ENCODE measurements at places on chromosomes 16 and 17. TPM values are rescaled to one million over a fixed set of nuclear protein-coding genes. Genes with fewer than 3 reads are reported as not detected.

DNA sequence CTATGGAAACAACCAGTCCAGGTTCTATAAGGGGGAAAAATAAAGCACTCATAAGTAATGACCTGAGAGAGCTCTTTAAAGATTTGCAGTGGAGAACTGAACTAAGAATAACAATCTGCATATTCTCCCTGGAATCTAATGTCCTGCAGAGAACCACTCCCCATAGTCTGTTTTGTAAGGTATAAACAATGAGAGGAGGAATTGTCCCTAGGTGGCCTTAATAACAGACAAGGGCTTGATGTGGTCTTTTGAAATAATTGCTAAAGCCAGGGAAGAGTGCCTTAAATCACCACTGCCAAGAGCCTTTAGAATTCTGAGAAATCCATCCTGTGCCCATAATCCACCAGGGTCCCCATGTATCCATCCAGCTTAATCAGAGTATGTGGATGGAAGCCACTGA is 106.3 kb downstream of the CDH11 start:
- H3K27ac ChIP-seq, result no peak overlapping the region
- H3K27me3 ChIP-seq, result 0 out of 2 replicates have a peak, but pooled peaks cover 3% of the 10 kb centered on the region
- DNase-seq, result no peak
- no peak overlapping the region for H3K4me3 ChIP-seq
- H3K4me1 ChIP-seq, result no peaks in the 10 kb centered on the region
- no peaks in the 10 kb centered on the region for H3K36me3 ChIP-seq

DNA sequence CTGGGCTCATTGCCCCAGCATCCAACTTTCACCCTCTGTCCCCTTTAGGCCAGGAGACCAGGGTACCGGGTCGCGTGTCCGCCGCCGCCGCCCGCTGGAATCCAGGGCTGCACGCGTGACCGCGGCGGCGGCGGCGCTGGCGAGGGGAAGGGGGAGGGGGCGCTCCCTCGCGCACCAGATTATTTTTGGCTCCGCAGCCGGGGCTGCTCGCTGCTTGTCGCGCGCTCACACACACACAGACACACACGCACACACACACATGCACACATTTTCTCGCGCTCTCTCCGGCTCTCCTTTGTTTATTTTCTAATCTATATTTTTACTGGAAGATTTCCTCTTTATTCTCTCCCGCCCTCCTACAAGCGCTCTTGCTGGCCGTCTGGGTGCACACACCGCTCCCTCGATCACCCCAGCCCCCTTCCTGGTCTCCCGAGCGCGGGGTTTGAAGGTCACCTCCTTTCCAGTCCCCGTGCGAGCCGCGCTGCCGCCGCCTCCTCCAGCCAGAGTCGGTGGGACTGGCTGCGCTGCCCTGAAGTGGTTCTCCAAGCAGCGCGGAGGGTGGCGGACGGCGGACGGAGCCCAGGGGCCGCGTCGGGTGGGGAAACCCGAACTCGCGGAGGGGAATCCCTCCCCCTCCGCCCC is 921.4 kb upstream of the EEF2KMT start:
- no peaks in the 10 kb centered on the region for H3K4me1 ChIP-seq
- no peak for DNase-seq
- no peak overlapping the region for H3K27ac ChIP-seq

- no peaks in the 10 kb centered on the region for H3K4me1 ChIP-seq
- DNase-seq, result no peak
- no peak overlapping the region for H3K4me3 ChIP-seq
- H3K27ac ChIP-seq, result no peak overlapping the region
Measured at GRCh38 chr16:4588386-4588785, 26.3 kb downstream of the UBALD1 start.

- H3K27me3 ChIP-seq, result no peaks in the 10 kb centered on the region
- H3K4me3 ChIP-seq, result no peak overlapping the region
- no peak overlapping the region for H3K27ac ChIP-seq
Measured at GRCh38 chr16:27980076-27980775, 83.3 kb downstream of the GSG1L start.

GRCh38 chr17:80755650-80756405 is 211.2 kb downstream of the RPTOR start:
- H3K4me3 ChIP-seq, result no peak overlapping the region
- H3K27ac ChIP-seq, result 0 out of 2 replicates have a peak overlapping the region, but pooled peaks have one; percentile 44
- no peaks in the 10 kb centered on the region for H3K36me3 ChIP-seq
- no peaks in the 10 kb centered on the region for H3K27me3 ChIP-seq

- H3K4me1 ChIP-seq, result no peaks in the 10 kb centered on the region
- no peaks in the 10 kb centered on the region for H3K36me3 ChIP-seq
- no peak overlapping the region for H3K4me3 ChIP-seq
- no peak for DNase-seq
- no peaks in the 10 kb centered on the region for H3K27me3 ChIP-seq
Measured at GRCh38 chr16:88503374-88503770, 50.3 kb downstream of the ZFPM1 start.

DNA sequence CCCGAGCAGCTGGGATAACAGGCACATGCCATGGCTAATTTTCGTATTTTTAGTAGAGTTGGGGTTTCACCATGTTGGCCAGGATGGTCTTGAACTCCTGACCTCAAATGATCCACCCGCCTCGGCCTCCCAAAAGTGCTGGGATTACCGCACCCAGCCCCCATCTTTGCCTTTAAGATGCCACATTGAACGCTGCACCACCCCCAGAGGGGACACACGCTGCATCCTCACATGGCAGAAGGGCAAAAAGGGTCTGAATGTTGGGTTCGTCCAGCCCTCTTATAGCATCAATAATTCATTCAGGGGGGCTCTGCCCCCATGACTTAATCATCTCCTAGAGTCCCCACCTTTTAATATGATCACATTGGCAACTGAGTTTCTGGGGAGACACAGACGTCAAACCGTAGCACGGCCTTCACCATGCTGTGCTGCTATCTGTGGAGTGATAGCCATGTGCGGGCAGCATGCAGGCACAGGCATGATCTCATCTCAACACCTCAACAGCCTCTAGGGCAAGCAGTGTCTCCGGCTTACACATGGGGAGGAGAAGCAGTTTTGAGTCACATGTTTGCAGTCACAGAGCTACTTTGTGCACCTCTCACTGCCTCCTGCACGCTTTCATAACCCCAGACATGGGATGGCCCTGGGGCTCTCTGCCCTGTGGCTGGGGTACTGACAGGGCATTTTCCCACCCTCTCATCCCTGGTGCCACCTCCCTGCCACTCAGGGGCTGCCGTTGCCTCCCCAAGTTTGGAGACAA is 30.0 kb downstream of the IL21R start:
- H3K4me1 ChIP-seq, result peaks cover under 1% of the 10 kb centered on the region
- no peak overlapping the region for H3K4me3 ChIP-seq

DNA sequence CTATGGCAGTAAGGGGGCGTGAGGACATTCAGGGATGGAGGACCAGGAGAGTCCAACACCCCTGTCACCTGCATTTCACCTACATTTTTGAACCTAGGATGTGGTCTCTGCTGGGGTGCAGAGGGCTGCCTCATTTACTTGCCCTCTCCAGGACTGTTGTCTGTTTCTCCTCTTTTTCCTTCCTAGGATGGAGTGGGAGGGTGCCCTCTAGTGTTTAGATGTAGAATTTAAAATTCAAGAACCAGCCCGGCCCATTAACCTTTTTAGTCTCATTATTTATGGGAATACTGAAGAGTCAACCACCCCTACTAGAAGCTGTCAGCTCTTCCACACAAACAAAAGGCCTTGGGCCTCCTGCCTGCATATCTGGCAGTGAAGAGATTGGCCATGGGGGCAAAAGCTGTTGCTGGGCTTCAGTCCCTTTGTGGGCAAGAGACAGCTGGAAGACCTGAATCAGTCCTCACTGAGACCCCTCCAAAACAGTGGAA is 2.5 kb upstream of the STARD3 start:
- peak; percentile 74 for DNase-seq
- H3K4me3 ChIP-seq, result no peak overlapping the region
- no peak overlapping the region for H3K27ac ChIP-seq
- H3K36me3 ChIP-seq, result no peaks in the 10 kb centered on the region
- H3K4me1 ChIP-seq, result peaks cover 40% of the 10 kb centered on the region
- H3K27me3 ChIP-seq, result no peaks in the 10 kb centered on the region

DNA sequence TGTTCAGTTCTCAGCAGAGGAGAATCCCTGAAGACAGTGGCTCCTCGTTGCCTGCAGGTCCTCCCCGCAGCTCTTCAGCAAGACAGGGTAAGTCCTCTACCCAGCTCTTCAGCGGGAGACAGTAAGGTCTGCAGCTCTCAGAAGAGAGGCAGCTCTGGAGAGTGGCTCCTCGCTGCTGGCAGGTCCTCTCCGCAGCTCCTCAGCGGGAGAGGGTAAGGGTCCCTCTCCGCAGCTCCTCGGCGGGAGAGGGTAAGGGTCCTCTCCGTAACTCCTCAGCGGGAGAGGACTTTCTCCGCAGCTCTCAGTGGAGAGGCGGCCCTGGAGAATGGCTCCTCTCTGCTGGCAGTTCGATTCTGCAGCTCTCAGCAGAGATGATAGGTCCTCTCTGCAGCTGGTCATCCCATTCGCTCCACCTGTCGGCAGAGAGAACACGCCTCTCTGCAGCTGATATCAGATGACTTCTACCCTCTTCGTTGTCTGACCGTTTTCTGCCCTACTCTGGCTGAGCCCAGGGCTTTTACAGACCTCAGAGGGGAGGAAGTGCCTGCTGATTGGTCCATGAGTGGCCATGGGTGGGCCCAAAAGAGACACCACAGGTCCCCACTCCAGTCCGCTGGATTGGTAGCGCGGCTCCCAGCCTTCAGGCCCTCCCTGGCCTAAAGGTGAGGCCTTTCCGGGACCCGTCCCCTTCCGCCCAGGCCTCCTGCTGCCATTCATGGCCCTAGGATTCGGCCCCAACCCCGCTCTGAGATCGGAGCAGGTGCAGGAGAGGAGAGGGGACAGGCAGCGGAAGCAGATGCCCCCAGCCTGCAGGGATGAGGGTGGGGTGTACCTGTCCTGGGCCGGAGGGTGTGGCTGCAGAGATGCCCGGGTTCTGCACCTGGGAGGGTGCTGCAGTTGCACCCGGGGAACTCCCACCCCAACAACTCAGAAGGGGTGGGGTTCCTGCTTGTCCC is 11.9 kb upstream of the SHCBP1 start:
- H3K27ac ChIP-seq, result no peak overlapping the region
- H3K4me1 ChIP-seq, result peaks cover 14% of the 10 kb centered on the region
- no peaks in the 10 kb centered on the region for H3K27me3 ChIP-seq
- H3K4me3 ChIP-seq, result peak overlapping the region; percentile 14

- no peak overlapping the region for H3K27ac ChIP-seq
- no peak for DNase-seq
- H3K36me3 ChIP-seq, result no peaks in the 10 kb centered on the region
- H3K4me1 ChIP-seq, result no peaks in the 10 kb centered on the region
Measured at GRCh38 chr17:68800751-68801150, 154.4 kb downstream of the ABCA8 start.

GRCh38 chr17:9932491-9932890 is 27.4 kb upstream of the RCVRN start:
- no peak for DNase-seq
- no peak overlapping the region for H3K4me3 ChIP-seq
- H3K4me1 ChIP-seq, result peaks cover 43% of the 10 kb centered on the region
- H3K27me3 ChIP-seq, result no peaks in the 10 kb centered on the region
- peaks cover 28% of the 10 kb centered on the region for H3K36me3 ChIP-seq
- no peak overlapping the region for H3K27ac ChIP-seq

DNA sequence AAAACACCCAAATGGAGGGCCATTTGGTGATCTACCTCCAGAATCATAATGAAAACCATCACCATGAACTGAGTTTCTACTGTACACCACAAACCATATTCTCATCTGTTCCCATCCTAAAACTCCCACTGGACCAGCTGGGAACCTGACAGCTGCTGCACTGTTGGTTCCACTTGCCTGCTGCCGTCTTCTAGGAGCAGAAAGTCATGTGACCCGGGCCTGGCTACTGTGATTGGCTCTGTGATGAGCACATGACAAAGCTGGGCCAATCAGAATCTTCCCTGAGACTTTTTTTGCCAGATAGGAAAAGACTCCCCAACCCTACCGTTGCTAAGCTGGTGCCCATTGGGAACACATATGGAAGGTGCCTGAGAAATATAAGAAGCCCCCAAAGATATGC is 264.2 kb downstream of the MRTFB start:
- H3K27ac ChIP-seq, result no peak overlapping the region
- no peaks in the 10 kb centered on the region for H3K4me1 ChIP-seq
- H3K36me3 ChIP-seq, result no peaks in the 10 kb centered on the region
- H3K27me3 ChIP-seq, result no peaks in the 10 kb centered on the region

- H3K27me3 ChIP-seq, result no peaks in the 10 kb centered on the region
- DNase-seq, result no peak
- no peak overlapping the region for H3K4me3 ChIP-seq
- H3K4me1 ChIP-seq, result no peaks in the 10 kb centered on the region
- H3K36me3 ChIP-seq, result peaks cover 26% of the 10 kb centered on the region
Measured at GRCh38 chr17:82247856-82248671, 19.2 kb downstream of the SLC16A3 start.

- H3K4me3 ChIP-seq, result no peak overlapping the region
- H3K27ac ChIP-seq, result no peak overlapping the region
- no peaks in the 10 kb centered on the region for H3K4me1 ChIP-seq
Measured at GRCh38 chr17:43443381-43443780, 40.4 kb upstream of the DHX8 start.

DNA sequence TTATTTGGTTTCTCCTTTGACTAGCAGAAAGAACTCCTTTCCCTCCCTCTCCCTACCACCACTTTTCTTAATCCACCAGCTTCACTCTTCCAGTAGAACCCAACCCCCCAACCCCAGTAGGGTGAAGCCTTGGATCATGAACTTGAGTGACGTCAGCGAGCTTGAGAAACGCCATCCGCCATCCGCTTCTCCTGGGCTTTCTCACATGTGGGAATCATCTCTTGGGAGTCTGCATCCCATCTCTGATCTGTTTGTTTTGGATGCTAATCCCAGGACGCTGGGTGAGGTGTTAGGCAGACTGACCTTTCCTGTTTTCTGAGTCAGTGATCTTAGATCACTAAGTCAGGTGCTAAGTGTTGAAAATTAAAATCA is 16.0 kb upstream of the SOX9 start:
- no peaks in the 10 kb centered on the region for H3K27me3 ChIP-seq
- H3K36me3 ChIP-seq, result no peaks in the 10 kb centered on the region
- no peak overlapping the region for H3K4me3 ChIP-seq
- DNase-seq, result no peak
- H3K4me1 ChIP-seq, result no peaks in the 10 kb centered on the region
- H3K27ac ChIP-seq, result no peak overlapping the region

DNA sequence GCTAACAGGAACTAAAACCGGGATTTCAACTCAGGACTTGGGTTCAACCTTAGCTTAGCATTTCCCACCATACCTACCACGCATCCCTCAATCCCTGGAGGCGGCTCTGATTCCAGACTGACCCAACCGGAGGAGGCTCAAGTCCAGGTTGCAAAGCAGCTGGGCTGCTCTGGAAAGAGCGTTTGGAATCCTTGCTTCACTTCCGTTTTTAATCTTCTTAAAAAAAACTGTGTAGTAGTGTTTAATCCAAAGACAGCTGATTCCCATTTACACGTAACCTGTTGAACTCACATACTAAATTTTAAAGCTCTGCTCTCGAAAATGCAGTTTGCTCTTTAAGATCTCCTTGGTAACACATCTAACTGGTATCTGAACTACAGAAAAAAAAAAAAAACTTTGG is 50.0 kb downstream of the NXN start:
- DNase-seq, result no peak
- H3K27ac ChIP-seq, result no peak overlapping the region
- no peak overlapping the region for H3K4me3 ChIP-seq
- H3K27me3 ChIP-seq, result no peaks in the 10 kb centered on the region
- no peaks in the 10 kb centered on the region for H3K36me3 ChIP-seq
- H3K4me1 ChIP-seq, result no peaks in the 10 kb centered on the region

The CD300A gene
- total RNA-seq, result not detected

The NACA2 gene
- not detected for total RNA-seq

The MYH11 gene
- not detected for total RNA-seq

The TBC1D3 gene
- 2.1 TPM for total RNA-seq

The SCGB1C2 gene
- not detected for total RNA-seq

The FADS6 gene
- not detected for total RNA-seq

The ORC6 gene
- total RNA-seq, result 38.0 TPM

The CPNE7 gene
- total RNA-seq, result 3.7 TPM

Measured in Karpas-422 (cell line).